SK-N-MC (cell line): ENCODE measurements at places on chromosomes 3 and 15.

- DNase-seq = no peak
Measured at GRCh38 chr3:129908417-129908816, 14.9 kb upstream of the TMCC1 start.

DNA sequence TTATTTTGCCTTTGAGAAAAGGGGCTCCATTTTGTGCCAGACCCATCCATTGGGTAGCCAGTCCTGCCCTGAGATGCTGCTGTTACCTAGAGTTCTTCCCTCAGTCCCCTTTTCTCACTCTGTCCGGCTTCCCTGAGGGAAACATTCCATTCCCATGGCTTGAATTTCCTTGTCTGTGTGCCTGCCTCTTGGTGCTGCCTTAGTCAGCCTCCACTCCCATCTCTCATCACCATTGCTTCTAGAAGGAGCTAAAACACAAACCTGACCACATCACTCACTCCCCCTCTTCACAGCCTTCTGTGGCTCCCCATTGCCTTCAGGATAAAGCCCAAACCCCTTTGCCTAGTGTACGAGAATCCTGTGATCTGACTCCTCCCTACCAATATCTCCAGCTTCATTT is 25.2 kb upstream of the C2CD4B start:
- no peak for DNase-seq

DNA sequence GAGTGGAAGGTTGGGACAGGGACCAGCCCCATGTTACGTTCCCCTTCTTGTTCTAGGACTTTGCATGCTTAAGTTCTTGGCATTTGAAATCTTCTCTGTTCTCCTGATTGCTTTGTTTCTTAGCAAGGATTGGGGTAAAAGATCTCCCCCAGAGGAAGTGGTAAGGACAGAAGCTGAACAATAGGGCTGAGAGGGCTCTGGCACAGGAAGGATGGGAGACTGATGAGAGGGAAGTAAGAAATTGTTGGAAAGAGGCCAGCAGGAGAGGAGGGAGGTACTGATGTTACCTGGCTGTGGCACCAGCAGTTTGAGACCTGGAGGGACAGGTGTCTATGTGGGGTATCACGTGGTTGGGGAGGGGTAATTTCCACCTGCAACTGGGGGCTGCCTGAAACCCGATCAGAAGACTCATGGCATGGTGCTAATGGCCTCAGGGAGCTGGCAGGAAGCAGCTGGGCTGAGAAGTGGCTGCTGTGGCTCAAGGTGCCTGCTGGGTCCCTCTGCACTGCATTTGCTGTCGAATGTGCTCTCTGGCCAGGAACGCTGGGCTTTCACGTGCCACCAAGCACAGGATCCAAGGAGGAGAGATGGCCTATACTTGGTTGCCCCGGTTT is 108.4 kb downstream of the LSM3 start:
- no peak for DNase-seq

DNA sequence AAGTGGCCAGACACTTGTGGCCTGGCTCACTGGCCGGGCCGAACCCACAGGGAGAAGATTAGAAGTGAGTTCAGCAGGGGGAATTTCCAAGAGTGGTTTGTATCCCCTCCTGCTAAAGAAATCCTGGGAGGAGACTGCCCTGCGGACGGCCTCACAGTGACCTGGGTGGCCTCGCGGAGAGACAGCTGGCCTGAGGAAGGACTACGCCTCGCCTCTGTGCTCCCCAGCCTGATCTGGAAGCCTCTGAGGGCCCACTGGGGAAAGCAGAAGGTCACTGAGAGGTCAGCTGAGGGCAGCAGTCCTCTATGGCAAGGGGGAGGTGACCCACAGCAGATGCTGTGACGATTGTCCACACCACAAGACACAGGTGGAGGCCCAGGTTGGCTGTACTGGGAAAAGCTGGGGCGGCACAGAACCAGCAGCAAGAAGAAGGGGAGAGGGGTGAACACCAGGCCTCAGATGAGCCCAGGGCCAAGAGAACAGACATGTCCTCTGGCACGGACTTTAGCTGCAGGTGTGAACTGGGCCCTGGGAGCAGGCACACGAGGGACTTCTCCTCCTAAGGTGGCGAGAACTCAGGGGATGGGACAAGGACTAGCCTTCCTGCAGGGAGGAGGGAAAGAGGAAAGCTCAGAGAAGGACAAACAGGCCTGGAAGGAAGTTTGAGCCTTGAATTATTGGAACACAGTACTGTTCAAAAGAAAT is 37.2 kb upstream of the DLG1 start:
- DNase-seq = no peak

GRCh38 chr3:163538387-163538786 is 1539.9 kb downstream of the SI start:
- no peak for DNase-seq

DNA sequence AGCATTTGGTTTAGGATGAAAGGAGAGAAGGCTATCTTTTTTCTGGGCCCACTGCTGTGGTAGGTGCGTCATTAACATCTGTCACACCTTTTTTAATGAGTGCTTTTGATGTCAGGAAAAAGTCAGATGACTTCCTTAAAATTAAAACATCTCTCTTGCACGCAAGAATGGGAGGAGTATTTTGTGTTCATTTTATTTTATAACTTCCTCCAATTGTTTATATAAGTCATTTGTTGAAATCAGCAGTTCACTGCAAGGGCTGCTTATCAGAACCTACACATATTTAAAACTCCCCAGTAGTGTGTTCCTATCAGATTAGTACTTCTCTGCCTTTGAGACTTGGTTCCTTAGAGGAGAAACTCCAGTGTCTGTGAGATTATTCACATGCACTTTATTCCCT is 143.8 kb downstream of the NEO1 start:
- DNase-seq = no peak

- no peak for DNase-seq
Measured at GRCh38 chr15:67967871-67968431, 86.2 kb upstream of the PIAS1 start.

- DNase-seq = no peak
Measured at GRCh38 chr15:72554471-72555425, 80.6 kb downstream of the ARIH1 start.

- DNase-seq = no peak
Measured at GRCh38 chr15:85649372-85649771, 145.4 kb downstream of the KLHL25 start.

- DNase-seq = no peak
Measured at GRCh38 chr15:66401130-66402021, 14.7 kb downstream of the MAP2K1 start.

- DNase-seq = no peak
Measured at GRCh38 chr15:29820394-29821154, 1.7 kb downstream of the TJP1 start.

DNA sequence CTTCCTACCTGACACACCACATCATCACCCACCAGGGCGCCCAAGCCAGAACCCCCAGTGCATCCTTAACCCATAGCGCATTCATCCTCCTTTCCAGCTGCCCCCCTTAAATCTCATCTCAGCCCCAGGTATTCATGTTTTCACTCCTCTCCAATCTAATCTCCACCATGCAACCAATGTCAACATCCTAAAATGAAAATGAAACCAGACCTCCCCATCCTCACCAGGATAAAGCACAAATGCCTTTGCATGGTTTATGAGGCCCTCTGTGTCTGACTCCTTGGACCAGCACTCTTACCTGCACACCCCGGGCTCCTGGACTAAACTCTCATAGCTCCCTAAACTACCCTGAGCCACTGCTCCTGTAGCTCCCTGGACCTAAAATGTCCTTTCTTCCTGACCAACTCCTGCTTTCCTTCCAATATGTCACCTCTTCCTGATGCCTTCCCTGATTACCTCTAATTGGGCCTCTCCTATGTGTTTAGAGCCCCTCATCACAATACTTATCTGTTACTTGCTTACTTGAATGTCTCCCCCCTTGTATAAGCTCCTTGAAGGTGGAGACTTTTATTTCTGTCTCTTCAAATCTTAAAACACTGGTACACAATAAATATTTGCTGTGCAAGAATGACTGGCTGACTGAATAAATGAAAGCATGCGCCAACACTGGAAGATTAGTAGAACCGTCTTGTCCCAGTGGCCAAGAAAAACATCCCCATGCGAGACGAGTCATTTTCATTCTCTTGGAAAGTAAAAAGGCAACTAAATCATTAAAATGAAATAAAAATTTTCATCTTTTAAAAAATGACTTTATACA is 142.5 kb downstream of the XXYLT1 start:
- DNase-seq = no peak

GRCh38 chr3:148318240-148318639 is 379.5 kb upstream of the AGTR1 start:
- DNase-seq = no peak

GRCh38 chr3:21377071-21377769 is 373.8 kb downstream of the ZNF385D start:
- no peak for DNase-seq

GRCh38 chr3:104245981-104246380 is 1120.7 kb upstream of the ALCAM start:
- DNase-seq = no peak

GRCh38 chr3:37924453-37924852 is 62.8 kb downstream of the CTDSPL start:
- no peak for DNase-seq

GRCh38 chr15:78937132-78937739 is 7.6 kb downstream of the CTSH start:
- DNase-seq = no peak

GRCh38 chr3:4426261-4426781 is 40.7 kb downstream of the SUMF1 start:
- DNase-seq = no peak

DNA sequence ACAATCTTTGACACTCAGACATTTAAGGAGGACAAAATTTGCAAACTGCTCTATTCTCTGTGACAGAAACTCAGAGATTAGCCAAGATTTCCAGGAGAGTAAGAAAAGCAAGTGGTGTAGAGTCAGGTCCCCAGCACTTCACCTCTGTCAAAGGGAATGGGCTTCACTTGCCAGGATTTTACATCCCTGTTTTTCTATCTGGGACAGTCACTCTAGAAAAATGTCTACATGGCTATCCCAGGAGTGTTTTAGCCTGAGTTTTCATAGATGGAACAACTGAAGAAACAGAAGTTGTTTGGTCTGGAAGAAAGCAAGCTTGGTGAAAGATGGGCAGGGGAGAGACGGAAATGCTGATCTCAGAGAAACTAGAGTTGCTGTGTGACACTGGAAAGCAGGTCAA is 3.0 kb downstream of the FAM219B start:
- no peak for DNase-seq

- no peak for DNase-seq
Measured at GRCh38 chr15:48803877-48804276, 7.0 kb downstream of the CEP152 start.

DNA sequence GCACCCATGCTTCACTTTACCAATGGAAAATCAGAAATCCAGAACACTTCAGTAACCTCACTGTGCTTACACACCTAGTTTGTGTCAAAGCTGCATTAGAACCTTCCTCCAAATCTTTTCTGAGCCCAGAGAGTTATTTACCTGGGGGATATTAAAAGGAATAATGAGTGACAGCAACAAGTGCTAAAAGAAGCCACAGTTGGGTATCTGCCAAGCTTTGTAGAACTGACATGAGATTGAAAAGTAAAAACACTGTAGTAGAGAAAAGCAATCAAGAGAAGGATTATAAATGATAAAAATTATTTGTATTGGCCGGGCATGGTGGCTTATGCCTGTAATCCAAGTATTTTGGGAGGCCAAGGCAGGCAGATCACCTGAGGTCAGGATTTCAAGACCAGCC is 8.8 kb upstream of the TBC1D23 start:
- DNase-seq = no peak

- no peak for DNase-seq
Measured at GRCh38 chr3:87335931-87336330, 59.5 kb upstream of the POU1F1 start.

DNA sequence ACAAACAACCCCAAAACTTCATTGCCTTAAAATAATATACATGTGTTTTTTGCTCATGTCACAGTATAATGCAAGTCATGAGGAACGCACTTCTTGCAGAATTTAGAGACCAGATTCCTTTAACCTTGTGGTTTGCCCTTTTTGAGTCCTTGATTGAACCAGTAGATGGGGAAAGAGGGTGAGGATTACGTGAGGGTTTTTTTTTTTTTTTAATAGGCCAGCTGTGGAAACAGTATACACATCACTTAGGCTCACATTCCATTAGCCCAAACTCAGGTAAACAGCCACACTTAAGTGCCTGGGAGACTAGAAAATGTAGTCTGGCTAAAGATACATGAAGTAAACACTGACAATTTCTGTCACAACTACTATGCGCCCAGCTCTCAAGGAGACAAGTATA is 114.9 kb upstream of the MLF1 start:
- DNase-seq = no peak

DNA sequence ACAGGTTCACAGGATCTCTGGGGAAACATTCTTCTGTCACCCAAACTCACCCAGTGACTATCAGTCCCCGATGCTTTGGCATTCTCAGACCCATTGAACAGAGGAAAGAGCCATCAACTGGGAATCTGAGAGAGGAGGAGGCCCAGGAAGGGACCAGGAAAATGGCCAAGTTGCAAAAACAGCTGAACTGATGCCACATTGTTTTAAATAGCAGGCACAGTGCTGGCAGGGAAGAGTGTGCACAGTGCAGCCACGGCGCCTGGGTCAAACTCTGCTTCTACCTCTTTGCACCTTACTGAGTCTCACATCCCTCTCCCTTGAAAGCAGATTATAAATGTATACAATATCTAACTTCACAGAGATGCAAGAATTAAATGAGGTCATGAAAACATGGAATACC is 66.4 kb downstream of the SRGAP3 start:
- no peak for DNase-seq

- DNase-seq = no peak
Measured at GRCh38 chr15:97691078-97691477, 269.4 kb upstream of the ARRDC4 start.

GRCh38 chr3:196048922-196049598 is 32.8 kb downstream of the TFRC start:
- DNase-seq = no peak

GRCh38 chr3:119098619-119099222 is 47.2 kb upstream of the TEX55 start:
- DNase-seq = no peak
